B cell (primary cell): ENCODE measurements at places on chromosomes 3 and 15. TPM values are rescaled to one million over a fixed set of nuclear protein-coding genes. Genes with fewer than 3 reads are reported as not detected.

DNA sequence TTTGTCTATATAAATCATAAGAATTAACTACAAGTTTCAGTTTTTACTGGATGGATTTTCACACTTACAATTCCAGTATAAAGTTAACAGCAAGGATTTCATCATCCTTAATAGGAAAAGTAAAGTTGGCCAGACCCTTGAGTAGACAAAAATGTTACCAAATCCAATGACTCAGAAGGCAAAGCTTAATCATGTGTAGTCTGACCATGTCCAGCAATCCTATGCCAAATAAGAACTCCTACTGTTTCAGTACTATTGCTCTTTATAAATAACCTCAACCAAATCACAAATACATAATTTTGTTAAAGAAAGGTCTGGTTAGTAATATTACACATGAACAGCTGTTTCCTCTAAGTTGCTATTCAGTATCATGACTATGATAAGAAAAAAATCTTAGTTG, 35.0 kb downstream of the PLOD2 start:
- no peak for DNase-seq

Gene PRKCD
- total RNA-seq, result 42.7 and 46.7 TPM in 2 replicates

- no peak for DNase-seq
These were observed 29.4 kb upstream of the DUSP7 start for GRCh38 chr3:52085681-52086282.

- no peak for DNase-seq
These were observed 36.0 kb downstream of the NR2F2 start for GRCh38 chr15:96366526-96366877.

DNA sequence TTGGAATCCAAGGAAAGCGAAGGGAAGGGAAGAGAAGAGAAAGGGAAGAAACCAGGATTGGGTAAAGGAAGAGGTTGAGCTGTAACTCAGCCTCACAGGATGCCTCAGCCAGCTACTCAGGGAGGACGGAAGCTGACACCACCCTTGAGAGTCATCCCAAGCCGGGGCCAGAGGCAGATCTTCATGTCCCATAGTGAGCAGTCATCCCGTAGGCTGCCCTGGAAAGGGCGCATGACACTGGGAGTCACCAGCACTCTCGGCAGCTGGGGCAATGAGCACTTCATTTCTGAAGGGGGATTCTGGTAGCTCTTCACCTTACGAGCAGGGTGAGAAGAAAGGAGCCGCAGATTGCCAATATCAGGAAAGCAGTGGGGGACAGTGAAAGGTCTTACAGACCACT, 60.1 kb upstream of the PCSK6 start:
- no peak for DNase-seq

- no peak for DNase-seq
These were observed 42.2 kb downstream of the TBC1D2B start for GRCh38 chr15:78035321-78035751.

Gene ENTPD3
- not detected in 2 replicates for total RNA-seq

DNA sequence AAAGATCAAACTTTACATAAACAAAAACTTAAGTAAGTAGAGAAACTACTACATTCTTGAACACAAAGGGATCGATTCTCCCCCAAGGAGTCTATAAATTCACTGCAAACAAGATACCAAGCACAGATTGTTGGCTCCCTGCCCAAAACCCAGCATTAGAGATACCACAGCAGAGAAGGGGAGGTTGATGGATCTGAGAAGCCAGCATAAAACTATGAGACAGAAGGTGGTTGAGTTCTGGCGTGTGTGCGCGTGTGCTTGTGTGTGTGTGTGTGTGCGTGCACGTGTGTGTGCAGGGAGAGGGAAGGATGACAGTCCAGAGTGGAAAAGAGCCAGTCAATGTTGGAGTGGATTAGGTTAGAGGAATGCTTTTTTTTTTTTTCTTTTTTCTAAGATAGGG, 143.2 kb upstream of the PRR20G start:
- no peak for DNase-seq

- no peak for DNase-seq
These were observed 15.5 kb upstream of the SLITRK3 start for GRCh38 chr3:165211721-165212120.

DNA sequence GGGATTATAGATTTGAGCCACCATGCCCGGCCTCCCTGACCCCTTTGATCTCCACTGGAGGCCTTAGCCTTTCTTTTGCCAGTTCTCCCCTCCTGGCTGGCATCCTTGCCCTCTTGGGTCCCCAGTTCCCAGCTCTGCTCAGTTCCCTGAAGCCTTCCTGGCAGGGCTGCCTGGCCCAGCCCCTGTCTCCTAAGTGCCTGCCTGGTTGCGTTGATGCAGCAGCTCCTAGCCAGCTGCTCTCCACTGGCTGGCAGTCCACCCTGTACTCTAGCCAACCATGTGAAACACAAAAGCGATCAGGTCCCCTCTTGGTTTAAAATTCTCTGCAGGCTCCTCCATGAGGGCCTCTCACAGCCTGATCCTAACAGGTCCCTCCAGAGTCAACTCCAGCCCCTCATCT, 184.7 kb downstream of the RAB11A start:
- no peak for DNase-seq

DNA sequence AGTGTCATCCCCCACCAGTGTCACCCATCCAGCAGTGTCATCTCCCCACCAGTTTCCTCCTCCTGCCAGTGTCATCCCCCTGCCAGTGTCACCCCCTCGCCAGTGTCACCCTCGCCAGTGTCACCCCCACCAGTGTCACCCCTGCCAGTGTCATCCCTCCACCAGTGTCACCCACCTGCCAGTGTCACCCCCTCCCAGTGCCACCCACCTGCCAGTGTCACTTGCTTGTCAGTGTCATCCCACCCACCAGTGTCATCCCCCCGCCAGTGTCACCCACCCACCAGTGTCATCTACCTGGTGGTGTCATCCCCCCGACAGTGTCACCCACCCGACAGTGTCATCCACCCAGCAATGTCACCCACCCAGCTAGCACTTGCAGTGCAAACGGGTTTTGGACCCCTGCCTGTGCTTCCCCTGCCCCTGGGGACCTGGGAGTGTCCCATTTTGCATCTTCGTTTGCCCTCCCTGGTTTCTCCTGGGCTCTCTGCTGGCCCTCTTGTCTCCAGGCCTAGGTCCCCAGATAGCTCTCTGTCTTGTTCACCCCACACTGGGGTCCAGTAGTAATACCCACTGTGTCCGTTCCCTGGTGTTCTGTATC, 99.8 kb upstream of the PRR20G start:
- no peak for DNase-seq

Gene BNC1
- total RNA-seq, result not detected in 2 replicates

DNA sequence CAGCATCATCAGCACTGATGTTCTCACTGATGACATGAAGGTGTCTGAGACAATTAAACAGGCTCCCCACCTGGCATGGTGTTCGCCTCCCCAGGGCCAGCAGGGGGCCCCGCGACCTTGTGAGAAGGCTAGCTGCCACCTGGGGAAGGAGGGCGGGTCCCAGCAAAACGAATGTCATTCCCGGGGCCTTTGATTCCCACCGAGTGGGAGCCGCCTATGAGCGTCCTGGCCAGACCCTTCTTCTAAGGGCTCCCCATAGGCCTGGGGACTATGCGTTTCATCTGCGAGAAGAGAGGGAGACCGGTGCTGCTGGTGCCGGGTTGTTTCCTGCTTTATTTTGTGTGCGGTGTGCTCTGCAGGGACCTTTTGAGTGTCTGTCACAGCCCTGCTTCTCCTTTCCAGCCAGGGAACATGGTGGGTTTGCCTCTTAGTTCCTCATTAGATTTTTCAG, 20.5 kb upstream of the MINDY4B start:
- peak; percentile 54 for DNase-seq

- no peak for DNase-seq
These were observed 530.6 kb upstream of the IL12A start for GRCh38 chr3:159458010-159458409.

DNA sequence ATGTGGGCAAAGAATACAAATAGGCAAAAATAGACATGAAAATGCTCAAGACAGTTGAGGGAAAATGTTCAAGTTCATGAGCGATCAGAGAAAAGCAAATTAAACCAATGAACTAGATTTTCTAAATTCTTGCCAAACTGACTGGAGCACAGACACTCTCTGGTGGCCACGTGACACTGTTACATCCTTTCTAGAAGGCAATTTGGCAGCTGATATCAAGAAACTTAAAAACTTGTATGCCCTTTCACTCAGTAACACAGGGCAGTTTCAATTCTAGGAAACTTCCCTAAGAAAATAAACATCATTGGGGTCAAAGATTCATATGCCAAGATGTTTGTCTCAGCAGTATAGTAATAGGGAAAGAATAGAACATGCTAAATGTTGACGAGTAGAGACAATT, 52.2 kb downstream of the ABHD5 start:
- no peak for DNase-seq

DNA sequence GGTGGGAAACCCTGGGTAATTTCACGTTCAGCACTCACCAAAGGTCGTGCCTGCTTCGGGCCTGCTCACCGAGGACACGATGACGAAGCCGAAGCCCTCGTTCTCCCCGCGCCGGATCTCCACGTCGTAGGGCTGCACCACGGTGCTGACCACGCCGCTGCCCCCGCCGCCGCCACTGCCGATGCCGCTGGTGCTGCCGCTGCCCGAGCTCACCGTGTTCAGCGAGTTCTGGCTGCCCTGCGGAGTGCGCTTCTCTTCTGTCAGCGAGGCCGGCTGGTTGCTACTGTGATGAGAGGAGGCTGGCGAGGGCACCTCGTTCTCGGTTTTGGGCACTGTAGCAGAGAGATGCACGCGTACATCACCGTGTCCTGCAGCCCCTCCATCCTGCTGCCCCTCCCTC, 659.5 kb downstream of the MAGI1 start:
- DNase-seq, result no peak

GRCh38 chr3:98770261-98771039, 7.3 kb downstream of the ST3GAL6 start:
- peak; percentile 14 for DNase-seq

DNA sequence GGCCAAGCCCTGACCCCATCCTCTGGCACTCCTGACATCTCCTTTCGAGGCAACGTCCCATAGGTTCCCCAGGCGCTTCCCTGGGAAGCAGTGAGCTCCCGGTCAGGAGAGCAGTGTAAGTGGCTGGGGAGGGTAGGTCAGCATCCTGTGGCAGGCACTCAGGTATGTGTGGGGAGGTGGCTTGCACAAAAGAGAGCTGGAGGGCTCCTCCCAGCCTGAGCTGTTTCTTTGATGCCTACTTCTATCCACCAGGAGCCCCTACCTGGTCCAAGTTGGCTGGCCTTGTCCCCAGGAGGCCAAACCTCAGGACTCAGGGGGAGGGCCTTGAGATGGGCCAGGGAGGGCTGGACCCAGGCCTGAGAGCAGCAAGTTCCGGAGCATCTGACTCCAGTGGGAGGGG, 31.7 kb upstream of the LINGO1 start:
- no peak for DNase-seq

Gene SPG11
- total RNA-seq, result 219 and 243 TPM in 2 replicates

DNA sequence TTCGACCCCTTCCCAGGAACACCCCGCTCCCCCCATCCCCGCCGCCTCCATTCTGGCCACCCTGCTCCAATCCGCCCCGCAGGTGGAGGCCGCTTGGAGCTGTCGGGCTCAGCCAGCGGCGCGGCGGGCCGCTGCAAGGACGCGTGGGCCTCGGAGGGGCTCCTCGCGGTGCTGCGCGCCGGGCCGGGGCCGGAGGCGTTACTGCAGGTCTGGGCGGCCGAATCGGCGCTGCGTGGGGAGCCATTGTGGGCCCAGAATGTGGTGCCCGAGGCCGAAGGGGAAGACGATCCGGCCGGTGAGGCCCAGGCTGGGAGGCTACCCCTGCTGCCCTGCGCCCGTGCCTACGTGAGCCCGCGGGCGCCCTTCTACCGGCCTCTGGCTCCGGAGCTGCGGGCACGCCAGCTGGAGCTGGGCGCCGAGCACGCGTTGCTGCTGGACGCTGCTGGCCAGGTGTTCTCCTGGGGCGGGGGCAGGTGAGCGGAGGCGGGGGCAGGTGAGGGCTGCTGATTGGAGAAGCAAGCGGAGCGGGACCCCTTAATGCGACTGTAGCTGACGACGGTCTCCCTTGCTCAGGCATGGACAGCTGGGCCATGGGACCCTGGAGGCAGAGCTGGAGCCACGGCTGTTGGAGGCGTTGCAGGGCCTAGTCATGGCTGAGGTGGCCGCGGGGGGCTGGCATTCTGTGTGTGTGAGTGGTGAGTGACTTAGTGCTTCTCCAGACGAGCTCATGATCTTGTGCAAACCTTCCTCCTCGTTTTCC, 2.5 kb downstream of the RCCD1 start:
- no peak for DNase-seq

DNA sequence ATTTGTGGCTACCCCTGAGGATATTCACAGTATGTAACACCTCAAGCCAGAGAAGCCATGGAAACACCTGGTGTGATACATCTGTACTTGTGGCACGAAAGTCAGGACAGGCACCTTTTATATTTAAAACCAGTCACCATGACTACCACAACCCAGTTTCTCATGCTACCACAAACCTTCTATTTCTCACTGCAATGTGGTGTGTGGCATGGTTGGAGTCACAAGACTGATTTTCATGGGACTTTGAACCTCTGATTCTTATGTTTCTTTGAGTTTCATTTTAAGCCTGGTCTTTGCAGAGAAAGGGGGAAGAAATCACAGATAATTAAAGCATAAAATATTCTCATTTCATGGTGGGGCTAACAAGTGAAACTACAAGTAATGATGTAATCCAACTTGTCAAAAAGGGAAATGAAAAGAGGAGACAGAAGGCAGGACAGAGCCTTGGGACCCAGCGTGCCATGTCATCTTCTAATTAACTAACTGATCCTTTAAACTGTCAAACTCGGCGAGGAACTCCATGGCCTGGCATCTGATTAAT, 175.9 kb downstream of the PDZRN3 start:
- peak; percentile 56 for DNase-seq

DNA sequence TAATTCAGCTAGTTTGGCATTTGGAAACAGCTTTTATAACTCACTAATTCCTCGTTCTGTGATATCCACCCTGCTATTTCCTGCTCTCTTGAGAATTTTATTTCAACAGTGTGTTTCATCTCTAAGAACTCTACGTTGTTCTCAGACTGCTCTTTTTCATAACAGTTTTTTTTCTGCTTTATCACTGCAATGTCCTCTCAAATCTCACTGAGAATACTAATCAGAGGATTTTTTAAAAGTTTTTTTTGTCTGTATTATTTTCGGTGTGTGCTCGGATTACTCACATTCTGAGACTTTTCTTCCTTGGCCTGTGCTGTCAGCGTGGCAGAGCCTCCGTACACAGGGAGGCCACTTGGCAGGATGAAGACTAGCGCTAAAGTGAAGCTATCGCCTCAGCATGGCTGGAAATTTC, 59.4 kb upstream of the NEO1 start:
- DNase-seq, result no peak

Gene LNP1
- 1.6 and 1.9 TPM in 2 replicates for total RNA-seq

- DNase-seq, result no peak
These were observed 212.2 kb downstream of the FOXP1 start for GRCh38 chr3:71371282-71371681.

Gene KBTBD13
- not detected in 2 replicates for total RNA-seq

DNA sequence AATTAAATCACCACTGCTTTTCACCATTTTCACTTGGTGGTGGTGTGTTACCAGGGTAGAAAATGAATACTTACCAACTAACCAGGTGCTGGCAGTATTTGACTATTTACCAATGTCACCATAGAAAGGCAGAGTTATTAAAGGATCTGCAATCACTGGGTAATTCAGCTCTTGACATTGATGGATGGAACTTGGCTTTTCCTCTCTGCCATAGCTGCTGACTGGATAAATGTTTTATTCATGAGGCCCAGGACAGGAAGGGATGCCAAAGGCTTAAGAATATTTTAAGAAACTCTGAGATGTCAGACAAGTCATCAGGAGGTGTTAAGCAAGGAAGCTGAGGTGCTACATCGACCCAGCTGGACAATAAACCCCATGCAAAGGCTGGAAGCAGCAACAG, 495.5 kb upstream of the CFAP20DC start:
- DNase-seq, result no peak

Gene CCR8
- not detected in 2 replicates for total RNA-seq

GRCh38 chr3:45479621-45480035, 91.3 kb downstream of the LARS2 start:
- no peak for DNase-seq
